Inflammatory macrophage treated with lipopolysaccharide for 4 hours (primary cell): ENCODE measurements at places on chromosomes 7 and 10.

DNA sequence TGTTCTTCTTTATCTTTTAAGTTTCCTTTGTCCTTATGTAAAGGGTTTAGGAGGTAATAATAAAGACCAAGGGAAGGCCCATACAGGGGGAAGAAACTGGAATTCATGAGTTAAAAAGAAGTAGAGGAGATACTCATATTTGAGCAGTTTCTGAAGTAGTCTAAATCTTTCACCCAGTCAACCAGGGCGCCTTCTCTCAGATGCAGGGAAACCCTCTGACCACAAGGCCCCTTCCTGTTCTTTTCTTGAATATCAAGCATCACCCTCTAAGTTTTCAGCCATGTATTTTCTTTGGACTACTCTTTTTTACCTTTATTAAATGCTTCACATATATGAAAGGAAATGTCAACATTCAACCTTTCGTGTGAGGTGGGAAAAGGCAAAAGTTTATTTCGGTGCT is 630.8 kb downstream of the SUGCT start:
- DNase-seq = no peak

- DNase-seq = no peak
These were observed 264.1 kb downstream of the PHF14 start for GRCh38 chr7:11237742-11238141.

DNA sequence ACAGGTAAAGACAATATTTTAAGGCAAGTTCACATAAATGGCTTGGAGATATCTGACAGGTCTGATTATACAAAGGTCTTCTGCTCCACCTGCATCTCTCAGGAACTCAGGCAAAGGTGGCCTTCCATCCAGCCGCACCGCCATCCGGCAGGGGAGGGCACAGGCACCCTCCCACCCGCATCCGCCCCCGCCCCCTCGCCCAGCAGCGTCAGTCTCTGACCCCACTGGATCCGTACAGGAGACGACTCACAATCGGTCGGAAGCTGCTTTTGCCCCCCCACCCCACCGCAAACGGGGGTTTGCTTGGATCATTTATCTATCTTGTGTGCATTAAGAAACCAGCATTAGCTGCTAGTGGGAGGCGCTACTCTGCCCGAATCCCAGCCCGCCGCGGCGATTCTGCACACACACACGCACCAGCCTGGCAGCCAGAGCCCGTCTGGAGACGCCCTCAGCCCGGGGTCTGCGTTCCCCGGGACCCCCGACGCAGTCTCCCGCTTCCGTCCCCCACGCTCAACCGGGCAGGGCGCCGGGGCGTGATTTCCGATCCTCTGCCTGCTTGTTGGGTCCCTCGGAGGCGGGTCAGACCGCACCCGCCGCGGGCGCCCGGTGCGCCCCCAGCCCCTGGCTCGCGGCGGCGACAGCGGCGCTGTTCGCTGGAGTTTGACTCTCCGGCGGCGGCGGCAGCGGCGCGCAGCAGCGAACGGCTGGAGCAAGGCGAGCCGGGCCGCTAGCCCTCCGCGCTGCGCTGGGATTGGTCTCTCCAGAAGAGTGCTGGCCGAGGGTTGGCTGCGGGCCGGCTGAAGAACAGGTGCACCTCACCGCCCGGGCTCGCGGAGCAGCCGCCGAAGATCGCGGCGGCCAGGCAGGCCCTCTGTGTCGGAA is 820 bp upstream of the NRG3 start:
- no peak for DNase-seq

DNA sequence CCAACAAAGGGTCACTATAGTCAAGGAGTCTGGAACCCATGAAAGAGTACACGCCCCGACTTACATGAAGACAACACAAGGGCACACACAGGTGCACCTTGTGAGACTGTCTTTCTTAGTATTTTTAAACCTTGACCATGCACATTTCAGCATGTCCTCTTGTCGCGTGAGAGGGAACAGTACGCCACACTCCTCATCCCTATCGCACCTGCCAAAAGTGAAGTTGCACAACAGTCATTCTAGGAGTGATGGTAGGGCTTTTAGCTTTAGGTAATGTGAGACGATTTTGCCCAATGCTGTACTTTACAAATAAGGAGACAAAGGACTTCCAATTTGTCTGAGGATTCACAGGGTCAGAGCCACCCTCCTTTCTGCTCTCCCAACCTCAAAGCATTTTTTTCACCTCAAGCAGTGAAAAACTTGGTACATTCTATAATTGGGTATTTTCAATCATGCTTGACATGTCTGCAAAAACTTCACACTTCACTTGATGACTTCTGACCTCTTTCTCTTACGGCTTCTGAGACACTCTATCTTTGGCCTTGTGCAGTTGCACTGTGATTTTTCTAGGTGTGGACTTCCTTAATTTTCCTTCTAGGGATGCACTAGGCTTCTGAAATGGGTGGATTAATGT is 173.9 kb upstream of the GRB10 start:
- no peak for DNase-seq

DNA sequence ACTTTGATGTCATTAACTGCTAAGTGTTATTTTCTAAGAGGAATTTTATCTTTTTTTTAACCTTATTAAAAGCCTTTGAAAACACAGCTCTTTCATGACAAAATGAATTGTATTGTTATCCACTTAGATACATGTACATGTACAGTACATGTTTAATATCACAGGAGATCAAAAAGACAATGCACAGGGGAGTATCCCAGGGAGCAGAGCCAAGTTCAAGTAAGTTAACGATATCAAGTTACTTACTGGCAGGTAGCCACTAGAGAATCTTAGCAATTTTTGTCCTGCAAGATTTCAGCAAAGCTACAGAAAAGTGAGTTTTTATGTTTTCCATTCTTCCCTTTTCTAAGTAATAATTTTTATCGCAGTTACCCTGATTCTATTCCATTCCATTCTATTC is 33.9 kb upstream of the ARL4A start:
- DNase-seq = no peak

DNA sequence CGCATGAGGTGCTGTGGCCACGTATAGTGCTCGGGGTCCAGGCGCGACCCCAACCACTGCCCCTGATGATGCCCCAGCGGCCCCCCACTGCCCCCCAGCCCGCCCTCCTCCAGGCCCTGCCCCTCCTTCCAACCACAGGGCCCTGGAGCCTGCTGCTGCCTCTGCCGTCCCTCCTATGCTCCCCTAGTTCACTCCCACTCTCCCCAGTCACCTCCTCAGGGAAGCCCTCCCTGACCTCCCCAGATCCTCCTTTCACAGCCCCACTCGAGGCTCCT is 93.8 kb downstream of the UNCX start:
- no peak for DNase-seq
